ENCODE measurements at places on chromosomes 2 and 18.

DNA sequence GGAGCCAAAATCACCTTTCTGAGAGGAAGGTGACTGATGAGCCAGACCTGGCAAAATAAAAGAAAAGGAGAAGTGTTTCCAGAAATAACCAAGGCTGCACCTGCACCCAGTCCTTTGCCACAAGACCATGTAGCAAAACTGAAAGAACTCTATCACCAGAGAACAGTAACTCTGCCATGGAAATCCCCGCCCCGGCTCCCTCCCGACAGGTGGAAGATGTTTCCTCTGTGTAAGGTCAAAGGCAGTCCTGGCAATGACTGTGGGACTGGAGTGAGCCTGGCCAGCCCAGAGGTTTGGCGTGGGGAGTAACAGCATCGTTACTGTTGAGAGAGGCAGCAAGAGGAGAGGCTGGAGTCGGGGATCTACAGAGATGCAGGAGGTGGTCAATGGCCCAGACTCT is 42.3 kb downstream of the SPRED2 start:
- DNase-seq: no peak

- DNase-seq: no peak
Observed at GRCh38 chr2:133314795-133315194, 253.5 kb downstream of the NCKAP5 start.

DNA sequence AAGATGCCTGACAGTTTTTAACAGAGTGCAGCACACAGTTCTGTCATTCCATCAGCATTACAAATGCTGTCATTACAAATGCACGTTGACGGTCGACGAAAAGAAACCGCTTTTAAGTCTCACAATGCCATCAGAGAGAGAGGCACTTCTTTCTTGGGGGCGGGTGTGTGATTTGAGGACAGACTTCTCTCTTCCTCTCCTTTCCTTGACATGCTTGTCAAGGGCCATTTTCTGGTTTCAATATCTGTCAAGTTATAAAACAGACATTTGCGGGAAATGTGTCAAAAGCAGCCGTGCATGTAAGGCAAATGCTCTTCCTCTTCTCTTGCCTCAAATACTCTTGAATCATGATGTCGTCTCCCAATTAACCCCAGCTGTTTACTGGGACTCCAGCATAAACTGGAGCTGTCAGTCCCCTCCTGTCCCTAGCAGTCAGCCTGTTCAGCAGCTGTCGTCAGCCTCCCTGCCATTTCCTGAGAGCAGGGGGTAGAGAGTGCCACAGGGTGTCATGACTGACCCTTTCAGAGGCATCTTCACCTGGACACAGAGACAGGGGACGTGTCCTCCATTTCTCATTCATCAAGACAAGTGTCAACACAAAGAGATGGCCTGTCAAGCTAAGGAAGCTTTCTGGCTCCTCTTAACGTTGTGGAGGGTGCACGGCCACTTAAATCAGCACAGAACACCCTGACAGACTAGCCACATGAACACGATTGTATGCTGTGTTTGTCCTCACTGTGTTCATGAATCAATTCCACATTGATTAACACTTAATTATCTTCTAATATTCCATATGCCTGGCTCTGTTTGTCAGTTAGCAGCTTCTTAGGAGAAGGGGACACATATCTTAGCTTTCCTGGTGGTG is 305.4 kb upstream of the RAB6C start:
- DNase-seq: no peak

GRCh38 chr2:172101821-172102390 is 794 bp downstream of the DLX2 start:
- no peak for DNase-seq

GRCh38 chr18:34809451-34810072 is 99.5 kb downstream of the DTNA start:
- DNase-seq: no peak
